ENCODE measurements at places on chromosomes 1 and 21.

DNA sequence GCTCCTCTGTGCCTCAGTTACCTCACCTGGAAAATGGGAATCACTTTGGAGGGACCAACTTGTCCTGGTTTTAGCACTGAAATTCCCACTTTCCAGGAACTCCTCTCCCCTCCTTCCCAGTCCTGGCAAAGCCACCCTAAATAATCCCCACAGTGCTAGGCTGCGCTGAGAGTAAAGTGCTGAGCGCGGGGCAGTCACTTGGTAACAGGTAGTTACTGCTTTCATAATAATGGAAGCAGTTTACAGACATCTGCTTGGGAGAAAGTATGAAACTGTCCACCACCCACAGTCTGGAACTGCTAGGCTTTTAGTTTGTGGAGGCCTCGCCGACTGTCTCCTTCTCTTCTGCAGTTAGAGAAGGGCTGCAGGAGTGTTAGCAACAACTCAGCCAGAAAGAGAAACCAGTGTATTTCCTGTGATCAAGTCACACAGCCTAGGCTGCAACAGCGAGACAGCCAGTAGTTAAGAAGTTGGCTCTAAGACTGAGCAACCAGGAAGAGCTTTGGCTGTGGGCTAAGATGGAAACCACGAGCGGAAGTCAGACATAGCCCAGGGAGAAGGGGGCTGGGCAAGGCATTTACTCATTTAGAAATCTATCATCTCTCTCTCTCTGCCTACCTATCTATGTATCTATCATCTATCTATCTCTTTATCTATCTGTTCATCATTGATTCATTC, 30.8 kb upstream of the ABCG1 start:
- no peak for DNase-seq

DNA sequence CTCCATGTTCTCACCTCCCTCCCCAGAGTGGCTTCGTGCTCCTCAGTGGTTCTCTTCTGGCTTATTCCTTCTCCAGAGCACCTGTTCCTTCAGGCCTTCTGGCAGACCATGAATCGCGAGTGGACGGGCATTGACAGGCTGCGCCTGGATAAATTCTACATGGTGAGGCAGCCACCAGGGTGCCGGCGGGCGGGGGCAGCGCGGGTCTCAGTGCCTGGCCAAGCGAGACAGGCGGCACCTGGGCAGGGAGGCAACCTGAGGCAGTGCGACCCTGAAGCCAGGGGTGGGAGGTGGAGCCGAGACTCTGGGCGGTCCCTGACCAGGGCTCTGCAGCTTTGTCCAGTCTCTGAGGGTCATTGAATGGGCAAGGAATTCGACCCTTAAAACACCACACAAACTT, 3.9 kb downstream of the RRP1 start:
- no peak for DNase-seq

DNA sequence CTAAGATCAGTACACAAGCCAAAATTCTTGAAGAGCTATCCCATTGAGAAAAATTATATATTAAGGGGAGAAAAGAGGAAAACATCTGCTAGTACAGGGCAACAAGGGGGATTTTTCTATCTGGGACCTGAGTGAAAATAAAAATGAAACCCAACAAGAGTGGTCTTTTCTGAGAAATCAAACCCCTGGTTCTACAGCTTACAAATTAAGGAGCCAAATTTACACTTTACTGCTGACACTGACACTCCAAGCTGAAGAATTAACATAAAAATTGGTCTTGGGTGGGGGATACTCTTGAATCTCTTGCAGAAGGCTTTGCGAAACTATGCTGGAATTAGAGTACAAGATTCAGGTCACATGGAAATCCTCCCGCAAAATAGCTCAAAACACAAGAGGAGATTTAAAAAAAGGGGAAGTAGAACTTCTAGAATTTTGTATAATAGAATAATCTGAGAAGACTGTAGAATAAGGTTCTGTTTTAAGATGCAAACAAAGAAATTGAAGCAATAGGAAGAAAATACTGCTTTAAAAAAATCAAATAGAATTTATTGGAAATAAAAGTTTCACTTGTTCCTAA, 32.1 kb upstream of the HSPA13 start:
- DNase-seq = no peak

- DNase-seq = no peak
These were observed 115.0 kb downstream of the TTLL7 start for GRCh38 chr1:83883979-83884378.

DNA sequence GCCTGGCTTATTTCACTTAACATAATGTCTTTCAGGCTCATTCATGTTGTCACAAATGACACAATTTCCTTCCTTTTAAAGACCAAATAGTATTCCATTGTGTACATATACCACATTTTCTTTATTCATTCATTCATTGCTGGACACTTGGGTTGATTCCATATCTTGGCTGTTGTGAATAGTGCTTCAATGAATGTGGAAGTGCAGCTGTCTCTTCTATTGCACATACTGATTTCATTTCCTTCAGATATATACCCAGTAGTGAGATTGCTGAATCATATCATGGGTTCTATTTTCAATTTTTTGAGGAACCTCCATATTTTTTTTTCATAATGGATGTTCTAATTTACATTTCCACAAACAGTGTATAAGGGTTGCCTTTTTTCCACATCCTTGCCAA, 38.6 kb upstream of the WLS start:
- no peak for DNase-seq

GRCh38 chr21:37436174-37436573, 69.6 kb downstream of the DYRK1A start:
- DNase-seq = peak; percentile 54

DNA sequence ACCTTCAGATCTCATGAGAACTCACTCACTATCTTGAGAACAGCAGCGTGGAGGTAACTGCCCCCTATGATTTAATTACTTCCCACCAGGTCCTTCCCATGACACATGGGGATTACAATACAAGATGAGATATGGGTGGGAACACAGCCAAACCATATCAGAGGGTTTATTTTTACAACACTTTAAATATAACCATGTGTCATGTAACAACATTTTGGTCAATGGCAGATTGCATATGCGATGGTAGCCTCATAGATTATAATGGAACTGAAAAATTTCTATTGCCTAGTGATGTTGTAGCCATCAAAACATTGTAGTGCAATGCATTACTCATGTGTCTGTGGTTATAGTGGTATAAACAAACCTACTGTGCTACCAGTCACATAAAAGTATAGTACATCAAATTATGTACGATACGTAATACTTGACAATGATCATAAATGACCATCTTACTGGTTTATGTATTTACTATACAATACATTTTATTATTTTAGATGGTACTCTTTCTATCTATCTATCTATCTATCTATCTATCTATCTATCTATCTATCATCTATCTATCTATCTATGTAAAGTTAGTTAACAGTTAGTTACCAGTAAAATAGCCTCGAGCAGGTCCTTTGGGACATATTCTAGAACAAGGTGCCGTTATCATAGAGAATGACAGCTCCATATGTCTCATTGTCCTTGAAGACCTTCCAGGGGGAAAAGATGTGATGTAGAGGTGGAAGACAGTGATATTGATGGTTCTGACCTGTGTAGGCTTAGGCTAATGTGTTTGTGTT, 12.6 kb upstream of the S100B start:
- peak; percentile 47 for DNase-seq

DNA sequence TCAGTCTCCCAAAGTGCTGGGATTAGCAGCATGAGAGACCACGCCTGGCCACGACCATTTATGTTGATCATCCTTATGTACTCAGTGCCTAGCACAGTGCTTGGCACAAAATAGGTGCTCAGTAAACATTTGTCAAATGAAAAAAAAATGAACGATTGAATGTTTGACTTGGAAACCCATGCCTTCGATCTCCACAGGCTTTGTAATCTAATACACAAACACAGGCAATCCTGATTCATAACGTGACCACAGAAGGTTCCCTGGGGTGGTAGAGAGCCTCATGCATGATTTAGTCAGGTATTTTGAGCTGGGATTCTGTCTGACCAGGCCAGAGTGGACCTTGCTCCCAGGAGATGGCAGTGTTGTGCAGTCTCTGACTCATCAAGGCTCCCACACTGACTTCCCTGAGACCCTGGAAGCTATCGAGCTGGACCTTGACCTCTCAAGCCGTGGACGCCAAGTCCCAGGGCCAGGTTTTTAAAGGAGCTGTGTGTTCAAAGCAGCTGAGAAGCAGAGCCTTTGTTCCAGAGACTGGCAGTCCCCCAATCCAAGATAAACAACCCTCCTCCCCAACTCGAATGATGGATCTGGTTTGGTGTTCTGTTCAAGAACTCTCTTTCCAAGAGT, 81.1 kb downstream of the PGM1 start:
- DNase-seq = peak; percentile 89

DNA sequence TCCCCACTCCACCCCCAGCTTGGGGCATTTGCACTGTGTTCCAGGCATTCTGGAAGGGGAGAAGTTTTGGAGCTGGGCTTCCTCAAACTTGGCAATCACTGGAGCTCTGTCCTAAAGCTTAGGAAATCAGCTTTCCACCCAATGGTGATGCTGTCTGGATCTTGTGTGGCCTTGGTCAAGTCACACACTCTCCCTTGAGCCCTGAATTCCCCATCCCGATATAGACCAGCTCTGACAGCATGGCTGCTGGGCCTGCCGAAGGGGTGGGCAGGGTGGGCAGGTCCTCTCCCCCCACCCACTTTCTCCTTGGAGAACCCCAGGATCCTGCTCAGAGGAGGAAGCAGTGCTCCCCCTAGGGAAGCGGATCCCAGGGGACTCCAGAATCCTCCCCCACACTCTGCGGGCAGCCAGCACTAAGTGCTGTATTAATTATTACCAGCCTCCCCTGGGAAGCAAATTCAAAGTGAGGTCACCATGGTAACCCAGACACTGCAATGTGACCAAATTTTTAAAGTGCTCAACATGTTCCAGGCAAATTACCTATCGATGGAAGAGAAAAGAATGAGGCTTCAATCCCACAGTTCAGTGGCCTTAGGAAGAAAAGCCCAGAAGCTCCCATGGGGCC, 21.3 kb upstream of the LDLRAP1 start:
- no peak for DNase-seq

- no peak for DNase-seq
These were observed 8.9 kb downstream of the RBM15 start for GRCh38 chr1:110348050-110348449.

GRCh38 chr1:78388275-78388674, 102.5 kb upstream of the PTGFR start:
- no peak for DNase-seq

DNA sequence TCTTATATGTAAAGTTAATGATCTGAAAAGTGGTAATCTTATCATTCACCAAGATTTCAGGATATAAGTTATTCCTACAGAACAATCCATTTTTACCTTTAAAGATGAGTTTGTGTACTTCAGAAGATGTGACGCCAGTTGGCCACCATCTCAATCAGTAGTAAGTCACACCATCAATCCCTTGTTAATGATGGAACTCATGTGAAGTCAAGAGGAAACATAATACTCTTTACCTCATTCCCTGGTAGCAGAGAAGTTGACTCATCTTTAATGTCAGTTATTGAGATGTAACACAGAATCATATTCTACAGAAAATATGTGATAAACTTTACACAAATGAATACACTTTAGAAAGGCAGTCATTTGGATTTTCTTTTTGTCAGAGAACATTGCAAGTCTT, 38.2 kb downstream of the MRPL39 start:
- DNase-seq = no peak

- DNase-seq = no peak
These were observed 1126.9 kb downstream of the KCNT2 start for GRCh38 chr1:195481293-195481692.

DNA sequence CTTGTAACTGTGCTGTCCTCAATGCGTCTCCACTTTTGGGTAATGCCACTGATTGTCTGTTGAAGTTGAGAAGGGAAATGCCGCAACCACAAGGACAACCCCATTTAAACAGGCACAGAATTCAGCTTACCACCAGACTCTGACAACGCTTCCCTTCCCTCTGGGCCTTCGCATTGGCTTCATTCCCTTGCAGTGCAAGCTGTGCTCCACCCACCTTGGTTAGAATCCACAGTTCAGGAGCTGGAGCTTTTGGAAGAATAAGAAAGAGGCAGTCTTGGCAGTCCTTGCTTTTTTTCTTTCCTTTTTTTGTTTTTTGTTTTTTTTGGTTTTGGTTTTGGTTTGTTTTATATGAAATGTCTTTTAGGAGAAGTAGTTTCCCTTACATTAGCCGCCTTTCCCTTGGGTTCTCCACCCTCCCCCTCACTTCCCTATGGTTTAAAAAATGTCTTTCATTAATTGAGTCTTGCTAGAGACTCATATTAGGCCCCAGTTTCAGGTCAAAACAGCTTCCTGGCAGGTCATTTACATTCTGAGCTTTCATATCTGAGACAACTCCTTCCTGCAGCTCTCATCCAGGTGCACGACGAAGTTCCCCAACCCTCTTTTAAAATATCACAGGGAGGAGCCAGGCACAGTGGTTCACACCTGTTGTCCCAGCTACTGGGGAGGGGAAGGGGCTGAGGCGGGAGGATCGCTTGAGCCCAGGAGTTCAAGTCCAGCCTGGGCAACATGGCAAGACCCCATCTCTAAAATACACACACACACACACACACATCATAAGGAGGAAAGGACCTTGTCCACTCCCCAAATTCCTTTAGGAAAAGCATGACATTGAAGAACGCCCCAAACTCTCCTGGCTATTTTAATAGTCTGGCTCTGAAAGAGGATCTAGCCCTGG, 20.7 kb upstream of the LAX1 start:
- peak; percentile 26 for DNase-seq

DNA sequence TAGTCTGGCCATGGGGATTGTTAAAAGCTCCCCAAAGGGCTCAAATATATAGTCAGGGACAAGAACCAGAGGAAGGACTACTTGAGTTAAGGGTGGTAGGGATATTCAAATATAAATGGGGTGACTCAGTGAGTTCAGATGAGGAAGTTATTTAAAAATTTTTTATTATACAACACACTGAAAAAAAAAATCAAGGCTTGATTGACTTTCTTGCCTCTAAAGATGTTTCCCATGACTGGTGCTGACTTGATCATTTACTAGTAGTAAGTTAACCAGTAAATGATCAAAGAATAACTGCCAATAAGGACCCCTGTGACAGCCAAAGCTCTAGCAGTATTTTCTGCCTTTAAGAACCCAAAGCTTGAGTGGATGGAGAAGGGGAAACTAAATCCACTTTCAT, 357.6 kb upstream of the NR5A2 start:
- no peak for DNase-seq

GRCh38 chr1:218433744-218434143, 88.6 kb downstream of the TGFB2 start:
- peak; percentile 61 for DNase-seq

- no peak for DNase-seq
These were observed 336.3 kb upstream of the NCAM2 start for GRCh38 chr21:20661745-20662422.

GRCh38 chr1:58576727-58577653, at the start of gene TACSTD2:
TSS of gene TACSTD2 (minus strand) at chr1:58577252. CDS start at chr1:58577156, 96 bp downstream.
- DNase-seq = no peak

DNA sequence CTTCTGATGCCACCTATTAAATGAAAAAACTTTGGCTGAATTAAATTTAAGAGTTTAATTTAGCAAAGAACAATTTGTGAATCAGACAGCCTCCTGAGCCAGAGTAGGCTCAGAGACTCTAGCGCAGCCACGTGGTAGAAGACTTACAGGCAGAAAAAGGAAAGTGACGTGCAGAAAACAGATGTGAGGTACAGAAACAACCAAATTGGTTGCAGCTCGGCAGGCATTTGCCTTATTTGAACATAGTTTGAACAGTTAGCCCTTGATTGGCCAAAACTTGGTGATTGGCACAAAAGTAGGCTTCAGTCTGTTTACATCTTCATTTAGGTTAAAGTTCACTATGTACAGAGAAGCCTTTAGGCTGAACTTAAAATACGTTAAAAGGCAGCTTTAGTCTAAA, 22.9 kb downstream of the TCP10L start:
- peak; percentile 57 for DNase-seq
